Frontal cortex (tissue), 4 donors: ENCODE measurements at places on chromosomes 7 and 10. TPM values are rescaled to one million over a fixed set of nuclear protein-coding genes. Genes with fewer than 3 reads are reported as not detected.

The OR2A42 gene
- total RNA-seq, result under 0.01 TPM

The CDC14C gene
- total RNA-seq, result not detected

The GRK5 gene
- total RNA-seq, result 11.4 TPM

The WEE2 gene
- under 0.01 TPM for total RNA-seq

The CNNM1 gene
- 2.4 TPM for total RNA-seq
